ENCODE measurements at places on chromosomes 3 and 15. TPM values are rescaled to one million over a fixed set of nuclear protein-coding genes. Genes with fewer than 3 reads are reported as not detected.

The GOLGA6B gene
- total RNA-seq, result not detected

The RBP2 gene
- total RNA-seq, result not detected

The STXBP5L gene
- not detected for total RNA-seq

The CCR3 gene
- total RNA-seq, result not detected

The TM6SF1 gene
- 0.10 TPM for total RNA-seq

The GADL1 gene
- total RNA-seq, result not detected

The FURIN gene
- 59.2 TPM for total RNA-seq

The DHFR2 gene
- total RNA-seq, result 3.1 TPM

The ADAMTS9 gene
- total RNA-seq, result 0.54 TPM

The NOX5 gene
- 0.31 TPM for total RNA-seq

The PRSS50 gene
- not detected for total RNA-seq

The MOBP gene
- not detected for total RNA-seq

The RTP1 gene
- total RNA-seq, result not detected

The TNNC1 gene
- 1.2 TPM for total RNA-seq

The APOD gene
- total RNA-seq, result 0.72 TPM

The HEMK1 gene
- total RNA-seq, result 4.9 TPM

The RASGRP1 gene
- 0.38 TPM for total RNA-seq

The UROC1 gene
- total RNA-seq, result not detected

The IP6K2 gene
- total RNA-seq, result 45.5 TPM

The GATM gene
- 2.1 TPM for total RNA-seq

The SEMA5B gene
- 0.29 TPM for total RNA-seq

The MME gene
- total RNA-seq, result not detected
